ENCODE measurements at places on chromosomes 3 and 15.

DNA sequence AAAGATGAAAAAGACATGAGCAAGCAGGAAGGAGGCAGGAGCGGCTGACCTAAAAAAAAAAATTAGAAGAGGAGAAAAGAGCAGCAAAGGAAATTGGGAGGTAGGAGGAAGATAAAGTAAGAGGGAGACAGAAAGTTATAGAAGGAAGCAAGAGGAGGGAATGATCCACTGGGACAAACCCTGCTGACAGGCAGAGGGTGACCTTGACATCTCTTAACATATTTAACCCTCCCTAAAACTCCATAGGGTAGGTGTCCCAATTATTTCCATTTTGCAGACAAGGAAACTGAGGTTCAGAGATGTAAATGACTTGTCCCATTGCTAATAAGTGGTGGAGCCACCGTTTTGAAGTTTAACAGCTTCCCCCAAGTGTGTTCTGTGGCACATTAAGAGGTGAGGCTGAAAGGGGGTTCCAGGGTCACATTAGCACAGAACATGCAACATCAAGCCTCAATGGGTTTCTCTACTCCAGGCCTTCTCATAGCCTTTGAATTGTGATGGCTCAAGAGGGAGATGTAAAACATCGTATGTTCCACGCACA lies 37.4 kb upstream of the PRICKLE2 start:
- no peak for DNase-seq

DNA sequence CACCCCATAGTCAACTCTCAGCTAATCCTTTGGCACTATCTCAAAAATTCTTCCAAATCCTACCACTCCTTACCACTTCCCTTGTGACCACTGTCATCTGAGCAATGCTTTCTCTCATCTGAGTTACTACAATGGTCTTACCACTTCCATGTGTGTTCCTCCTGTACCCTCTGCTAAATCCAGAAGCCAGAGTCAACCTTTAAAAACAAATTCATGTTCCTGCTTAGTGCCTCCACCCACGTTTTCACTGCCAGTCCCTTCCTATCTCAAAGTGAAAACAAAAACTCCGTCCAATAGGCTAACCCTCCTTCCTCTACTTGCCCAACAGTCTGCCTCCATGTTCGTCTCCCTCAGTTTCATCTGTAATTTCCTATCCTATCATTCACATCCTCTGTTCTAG lies 109.0 kb downstream of the ADAMTS9 start:
- no peak for DNase-seq

DNA sequence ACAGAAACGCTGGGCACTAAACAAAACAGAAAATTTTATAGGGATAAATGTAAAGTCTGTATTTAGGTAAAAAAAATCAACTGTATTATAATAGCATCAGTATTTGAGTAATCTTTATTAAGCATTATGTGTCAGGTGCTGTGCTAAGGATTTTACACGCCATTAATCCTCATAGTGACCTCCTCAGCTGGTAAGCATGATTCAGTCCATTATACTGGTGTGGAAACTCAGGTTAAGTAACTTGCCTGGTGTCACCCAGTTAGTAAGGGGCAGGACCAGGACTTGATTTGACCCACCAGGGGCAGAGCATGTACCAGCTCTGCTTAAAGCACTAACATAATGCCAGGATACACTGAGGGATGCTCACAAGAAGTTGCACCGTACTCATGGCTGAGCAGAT lies 4.8 kb downstream of the MYO5C start:
- no peak for DNase-seq

DNA sequence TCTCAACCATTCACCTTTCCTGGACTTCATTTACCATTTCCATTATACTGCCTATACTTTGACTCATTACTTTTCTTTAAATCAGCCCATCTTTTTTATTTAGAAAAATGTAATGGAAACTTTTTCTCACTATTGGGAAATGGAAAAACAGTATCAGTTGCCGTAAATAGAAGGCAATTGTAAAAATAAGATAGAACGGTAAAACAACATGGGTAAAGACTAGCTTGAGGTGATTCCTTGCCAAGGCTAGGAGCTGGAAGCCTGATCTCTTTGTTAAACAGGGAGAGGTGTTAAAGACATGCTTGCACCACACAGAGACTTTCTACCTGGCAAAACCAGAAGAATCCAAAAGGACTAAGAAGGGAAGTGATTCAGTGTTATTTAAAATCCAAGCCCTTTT lies 5.9 kb downstream of the FGD5 start:
- no peak for DNase-seq

DNA sequence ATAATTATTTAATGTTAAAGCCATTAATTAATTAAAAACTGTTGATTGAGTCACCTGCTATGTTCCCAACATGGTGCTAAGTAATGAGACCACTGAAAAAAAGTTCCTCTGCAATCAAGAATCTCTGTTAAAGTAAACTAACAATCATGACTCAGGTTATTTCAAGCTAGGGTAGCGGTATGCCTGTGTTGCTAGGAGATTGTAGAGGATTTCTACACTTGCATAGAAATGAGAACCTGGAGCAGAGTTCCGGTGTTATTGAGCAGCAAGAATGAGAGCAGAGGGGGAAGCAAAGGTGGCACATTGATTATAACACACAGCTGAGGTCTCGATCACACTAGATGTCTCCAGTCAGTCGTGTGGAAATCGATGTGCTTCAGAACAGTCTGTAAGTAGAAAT lies 41.4 kb downstream of the C3orf85 start:
- DNase-seq = no peak

DNA sequence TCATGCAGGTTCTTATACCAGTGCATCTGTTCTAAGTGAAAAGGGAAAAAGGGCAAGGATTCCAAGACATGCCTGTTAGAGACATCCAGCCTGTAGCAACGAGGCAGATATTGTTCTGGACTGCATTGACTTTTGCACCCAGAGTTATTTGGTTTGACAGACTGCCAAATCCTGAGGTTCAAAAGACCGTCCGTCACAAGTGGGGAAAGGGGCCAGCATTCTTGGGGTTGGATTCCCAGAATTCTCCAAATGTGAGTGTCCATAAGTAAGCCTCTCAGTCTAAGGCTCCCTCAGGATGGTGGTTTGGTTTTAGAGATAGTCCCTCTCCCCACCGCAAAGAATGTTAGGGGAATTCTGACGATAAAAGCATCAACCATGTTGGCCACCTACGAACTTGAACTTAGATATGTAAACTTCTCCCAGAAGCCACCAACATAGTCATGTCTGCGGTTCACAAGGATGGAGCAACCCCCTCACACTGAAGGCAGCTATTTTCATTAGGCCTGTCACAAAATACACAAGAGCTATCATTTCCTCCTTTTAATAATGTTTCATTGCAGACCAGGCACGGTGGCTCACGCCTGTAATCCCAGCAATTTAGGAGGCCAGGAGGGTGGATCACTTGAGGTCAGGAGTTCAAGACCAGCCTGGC lies 13.6 kb upstream of the LACTB start:
- no peak for DNase-seq

GRCh38 chr3:7781395-7781794 lies 720.2 kb upstream of the LMCD1 start:
- DNase-seq = no peak

- no peak for DNase-seq
These were observed 830.3 kb downstream of the ROBO1 start for GRCh38 chr3:78937475-78937874.

GRCh38 chr3:103894162-103894822 lies 1459.5 kb downstream of the ZPLD1 start:
- no peak for DNase-seq

- no peak for DNase-seq
These were observed 20.7 kb upstream of the FBXL22 start for GRCh38 chr15:63576441-63576840.

DNA sequence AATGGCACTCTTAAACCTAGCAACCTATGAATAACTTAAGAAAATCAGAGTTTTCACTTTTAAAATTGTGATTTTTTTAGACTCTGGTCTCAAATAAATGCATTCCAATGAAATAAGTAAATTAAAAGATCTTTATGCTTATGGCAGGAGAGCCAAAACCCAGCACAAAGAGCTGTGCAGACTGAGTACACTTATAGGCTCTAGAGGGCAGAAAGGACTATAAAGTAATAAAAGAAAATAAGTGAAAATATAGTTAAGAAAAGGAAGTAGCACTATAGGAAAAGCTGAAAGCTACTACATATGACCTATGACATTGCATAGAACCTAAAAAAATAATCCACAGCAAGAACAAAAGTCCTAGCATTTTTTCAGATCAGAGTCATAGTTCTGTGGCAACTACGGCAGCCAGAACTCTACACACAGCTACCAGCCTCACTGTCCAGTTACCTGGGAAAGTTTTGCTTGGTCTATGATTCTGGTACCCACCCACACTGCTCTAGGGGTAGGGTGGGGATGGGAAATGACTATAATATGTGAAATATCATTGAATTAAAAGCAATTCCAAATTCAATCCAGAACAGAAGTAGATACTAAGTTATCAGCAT lies 30.5 kb downstream of the CLASP2 start:
- no peak for DNase-seq

DNA sequence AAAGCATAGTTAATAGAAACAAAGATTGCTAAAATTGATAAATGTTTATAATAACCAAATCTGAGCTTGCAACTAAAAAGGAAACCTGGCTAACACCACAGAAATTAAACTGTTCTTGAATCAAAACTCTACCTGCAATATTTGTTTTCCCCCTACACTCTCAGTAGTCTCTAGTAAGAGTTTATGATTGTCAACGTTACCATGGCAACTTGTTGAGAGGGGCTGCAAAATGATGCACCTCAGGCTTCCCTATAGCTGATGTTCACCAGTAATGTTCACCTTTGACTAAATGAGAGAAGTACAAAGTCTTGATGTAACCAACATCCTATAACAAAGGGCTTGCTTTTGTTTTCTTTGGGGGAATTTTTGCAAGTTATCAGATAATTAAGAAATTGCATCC lies 101.1 kb upstream of the FHIT start:
- DNase-seq = no peak

GRCh38 chr3:16148783-16149182 lies 25.7 kb upstream of the GALNT15 start:
- DNase-seq = no peak

DNA sequence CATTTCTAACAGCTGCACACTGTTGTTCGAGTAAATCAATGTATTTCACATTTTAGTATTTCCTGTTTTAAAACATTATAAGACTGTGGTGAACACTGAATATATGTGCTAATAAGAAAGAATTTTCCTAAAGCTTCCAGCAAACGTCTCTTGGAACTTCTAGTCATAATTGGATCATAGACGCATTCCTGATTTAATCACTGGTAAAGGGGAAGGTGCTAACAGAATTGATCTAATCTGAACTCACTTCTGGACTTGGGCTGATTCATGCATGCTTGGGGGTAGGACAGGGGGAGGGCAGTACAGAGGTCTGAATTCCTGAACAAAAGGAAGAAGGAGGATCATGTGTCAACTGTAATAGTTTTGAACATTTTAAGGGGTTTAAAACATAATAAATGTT lies 7.3 kb upstream of the LEKR1 start:
- DNase-seq = no peak

GRCh38 chr3:45690336-45691035 lies 1.3 kb downstream of the SACM1L start:
- DNase-seq = no peak

GRCh38 chr15:95850837-95851236 lies 479.7 kb upstream of the NR2F2 start:
- DNase-seq = no peak

DNA sequence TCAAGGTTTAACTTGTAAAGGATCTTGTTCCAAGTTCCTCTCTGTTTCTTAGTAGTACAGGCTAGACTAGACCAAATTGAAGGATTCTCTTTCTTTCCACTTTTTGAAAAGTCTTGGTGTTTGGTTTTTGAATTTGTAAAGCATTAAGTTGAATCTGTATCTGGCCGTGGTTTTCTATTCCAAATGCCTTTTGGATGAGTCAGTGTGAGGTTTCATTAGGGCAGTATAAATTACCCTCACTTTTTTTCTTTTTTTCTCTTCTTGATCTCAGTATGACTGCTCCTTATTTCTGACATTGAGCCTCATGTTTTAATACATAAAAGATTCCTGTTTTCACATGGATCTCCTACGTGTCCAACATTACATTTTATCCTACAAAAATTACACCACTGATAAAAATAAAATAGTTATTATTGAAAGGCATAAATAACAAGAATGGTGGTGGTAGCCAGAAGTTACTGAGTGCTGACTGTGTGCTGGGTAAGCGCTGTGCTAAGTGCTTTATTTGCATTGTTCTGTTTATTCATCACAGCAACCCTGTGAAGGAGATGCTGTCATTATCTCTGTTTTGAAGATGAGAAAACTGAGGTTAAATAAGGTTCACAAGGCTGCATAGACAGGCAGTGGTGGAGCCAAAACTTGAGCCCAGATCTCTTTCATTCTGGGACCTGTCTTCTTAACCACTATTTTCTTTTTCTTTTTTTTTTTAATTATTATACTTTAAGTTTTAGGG lies 48.3 kb downstream of the MITF start:
- no peak for DNase-seq

GRCh38 chr3:36597422-36597821 lies 166.9 kb downstream of the DCLK3 start:
- no peak for DNase-seq

- DNase-seq = no peak
These were observed 198.6 kb upstream of the IL12A start for GRCh38 chr3:159789742-159790635.

- no peak for DNase-seq
These were observed 54.8 kb downstream of the ARHGEF26 start for GRCh38 chr3:154176036-154176435.

DNA sequence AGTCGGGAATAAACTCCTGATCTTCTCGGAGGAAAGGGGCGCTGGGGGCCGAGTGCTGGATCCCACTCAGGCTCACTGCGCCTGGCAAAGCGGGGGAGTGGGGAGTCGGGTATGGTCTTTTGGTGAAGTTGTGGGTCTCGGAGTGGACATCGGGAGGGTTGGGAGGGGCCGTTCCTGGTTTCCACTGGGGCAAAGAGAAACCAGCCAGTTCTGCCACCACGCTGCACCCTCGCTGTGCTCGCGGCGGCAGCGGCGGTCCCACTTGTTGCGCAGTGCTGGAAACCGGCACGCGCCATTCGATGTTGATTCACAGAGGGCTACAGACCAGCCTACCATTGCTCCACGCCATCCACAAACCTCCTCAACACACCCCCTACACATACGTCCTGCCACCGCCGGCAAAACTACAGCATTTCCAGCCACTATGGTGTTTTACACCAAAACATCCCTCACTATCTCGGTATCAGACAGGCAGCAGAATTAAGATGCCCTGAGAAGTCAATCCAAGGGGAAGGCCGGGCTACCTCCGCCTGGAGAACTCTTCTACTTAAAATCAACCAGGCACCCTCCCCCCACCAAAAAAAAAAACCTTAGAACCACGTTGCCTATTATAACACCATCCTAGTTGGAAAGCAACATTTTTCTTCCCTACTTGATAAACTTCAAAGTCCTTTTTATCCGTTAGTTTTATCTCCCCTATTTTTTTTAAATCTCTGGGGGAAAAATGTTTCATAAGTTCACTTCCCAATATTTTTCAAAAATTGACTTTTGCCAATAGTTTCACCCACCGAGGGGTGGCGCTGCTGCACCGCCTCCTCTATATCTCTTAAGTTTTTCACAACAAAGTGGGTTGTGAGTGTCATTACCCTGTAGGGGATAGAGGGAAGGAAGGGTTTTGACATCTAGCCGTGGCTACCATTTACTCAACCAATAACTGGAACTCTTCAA lies 3.6 kb downstream of the BCL6 start:
- DNase-seq = peak; percentile 67

- no peak for DNase-seq
These were observed 4.5 kb downstream of the INKA1 start for GRCh38 chr3:49807431-49808114.
